GM19239 (cell line): ENCODE measurements at places on chromosomes 1 and 21.

GRCh38 chr21:46160657-46160906 is 5.2 kb upstream of the FTCD start:
- DNase-seq: no peak

DNA sequence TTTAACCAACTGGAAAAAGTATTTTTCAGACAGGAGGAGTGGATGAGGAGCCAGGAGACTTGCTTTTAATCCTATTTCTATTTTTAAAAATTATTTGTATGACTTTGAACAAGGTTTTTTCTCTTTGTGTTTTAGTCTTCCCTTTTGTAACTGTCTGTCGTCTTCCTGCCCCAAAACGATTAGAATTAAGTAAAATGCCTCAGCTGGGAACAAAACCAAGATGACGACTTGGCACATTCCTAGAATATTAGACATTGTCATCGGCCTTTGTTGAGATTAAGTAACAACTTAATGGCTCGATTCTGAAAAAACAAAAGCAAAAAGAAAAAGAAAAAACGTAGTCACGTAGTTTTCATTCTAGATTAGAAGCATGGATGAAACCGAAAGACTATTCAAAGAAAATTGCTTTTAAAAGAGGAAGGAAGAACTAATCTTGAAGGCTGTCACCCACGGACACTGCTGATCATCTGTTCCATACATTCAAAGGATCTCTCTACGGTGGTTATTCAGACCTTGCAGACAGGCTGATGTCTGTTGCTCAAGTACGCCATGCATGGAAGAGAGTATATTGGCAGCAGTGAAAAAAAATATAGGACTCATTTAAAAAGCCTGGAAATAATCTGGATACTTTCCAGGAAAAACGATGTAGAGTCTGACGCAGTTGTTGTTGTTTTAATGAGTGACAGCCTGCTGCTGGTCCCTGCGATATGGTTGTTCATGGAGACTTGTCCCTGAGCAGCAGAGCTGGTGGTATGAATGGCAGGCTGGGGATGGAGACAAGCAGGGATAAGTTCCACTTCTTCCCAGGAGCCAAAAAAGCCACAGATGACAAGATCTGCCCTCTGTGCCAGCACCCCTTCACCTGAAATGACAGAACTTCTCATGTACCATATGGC is 16.8 kb downstream of the GNG4 start:
- no peak for DNase-seq

- DNase-seq: no peak
Measured at GRCh38 chr1:239840336-239840735, 251.3 kb upstream of the FMN2 start.

DNA sequence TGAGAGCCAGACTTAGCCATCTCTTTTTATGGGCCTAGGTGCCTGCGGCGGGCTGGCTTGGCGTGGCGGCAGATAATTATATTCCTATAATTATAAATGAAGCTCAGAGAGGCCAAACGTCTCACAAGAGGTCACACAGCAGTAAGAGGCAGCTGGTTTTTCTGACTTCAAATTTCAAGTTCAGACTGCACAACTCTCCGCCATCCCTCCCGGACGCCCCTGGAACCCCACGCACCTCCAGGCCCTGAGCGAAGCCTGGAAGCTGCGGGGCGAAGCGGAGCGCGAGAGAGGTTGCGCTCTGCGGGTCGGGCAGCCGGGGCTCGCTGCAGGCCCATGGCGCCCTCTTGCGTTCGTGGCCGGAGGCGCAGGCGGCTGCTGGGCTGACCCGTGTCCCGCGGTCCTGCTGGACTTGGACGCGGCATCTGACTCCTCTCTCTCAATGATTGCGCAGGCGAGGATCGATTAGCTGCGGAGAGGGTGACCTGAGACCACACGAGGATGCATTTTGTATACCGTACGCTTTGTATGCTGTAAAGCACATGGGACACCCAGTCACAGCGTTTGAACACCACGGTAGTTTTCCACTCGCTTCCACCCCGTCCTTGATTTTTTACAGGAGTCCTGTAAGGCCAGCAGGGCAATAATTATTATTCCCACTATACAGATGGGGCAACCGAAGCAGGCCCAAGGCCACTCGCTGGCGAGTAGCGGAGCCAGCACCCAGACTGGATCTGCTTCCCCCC is 272.7 kb downstream of the FOXD2 start:
- DNase-seq: peak; percentile 91

DNA sequence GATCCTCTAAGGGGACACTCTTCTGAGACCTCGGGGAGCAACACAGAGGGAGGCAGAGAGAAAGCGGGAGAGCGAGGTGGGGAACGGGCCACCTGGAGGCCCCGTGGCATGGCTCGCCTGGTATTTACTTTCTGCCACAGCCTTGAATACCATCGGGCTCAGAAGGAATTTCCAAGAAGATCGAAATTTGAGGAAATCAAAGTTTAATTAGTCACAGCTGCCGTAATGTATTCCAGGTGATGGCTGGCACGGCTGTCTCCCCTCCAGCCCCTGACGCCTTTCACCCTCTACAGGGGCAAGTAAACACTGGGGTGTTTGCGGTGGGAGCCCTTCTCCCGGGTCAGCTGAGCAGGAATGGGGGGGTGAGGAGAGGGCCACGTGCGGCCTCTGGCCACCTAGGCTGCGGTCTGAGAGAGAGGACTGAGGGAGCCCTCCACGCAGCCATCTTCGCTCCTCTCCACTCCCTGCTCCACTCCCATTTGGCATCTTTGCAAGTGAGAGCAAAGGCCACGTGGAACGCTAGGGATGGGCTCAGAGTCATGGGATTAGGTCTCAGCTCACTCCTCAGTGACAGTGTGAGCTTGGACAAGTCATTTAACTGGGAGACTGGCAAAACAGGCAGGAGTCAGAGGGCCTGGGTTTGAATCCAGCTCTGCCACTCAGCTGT is 125.2 kb downstream of the SYF2 start:
- DNase-seq: no peak

DNA sequence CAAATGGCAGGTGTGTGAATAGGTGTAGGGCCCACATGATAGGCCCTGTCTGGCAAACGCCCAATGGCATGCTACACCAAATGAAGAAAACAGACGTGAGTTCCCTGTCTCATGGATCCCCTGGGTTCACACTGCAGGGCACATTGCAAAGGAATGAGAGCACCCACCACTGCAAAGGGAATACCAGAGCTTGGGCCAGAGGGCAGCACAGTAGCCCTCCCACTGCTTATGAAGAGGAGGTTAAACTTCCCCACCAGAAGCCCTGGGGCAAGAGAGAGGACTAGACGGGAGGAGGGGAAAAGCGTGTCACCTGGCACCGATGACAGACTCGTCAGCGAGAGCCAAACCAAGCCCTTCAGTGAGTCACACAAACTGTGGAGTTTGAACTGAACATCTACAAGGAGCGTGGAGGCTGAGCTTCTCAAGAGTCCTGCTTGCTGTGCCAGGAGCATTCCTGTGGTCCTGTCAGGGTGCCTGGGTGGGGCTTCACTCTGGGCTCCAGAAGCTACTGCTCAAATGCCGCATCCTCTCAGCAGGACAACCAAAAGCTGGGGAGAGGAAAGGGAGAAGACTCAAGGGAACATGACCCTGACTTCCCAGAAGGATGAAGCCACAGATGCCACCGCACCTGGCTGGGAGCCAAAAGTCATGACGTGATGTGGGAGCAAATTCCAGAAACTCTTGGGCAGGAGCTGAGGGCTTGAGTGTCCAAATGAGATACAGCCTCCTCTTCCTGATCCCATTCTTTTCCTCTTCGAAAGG is 61.1 kb downstream of the TOMM20 start:
- DNase-seq: no peak

DNA sequence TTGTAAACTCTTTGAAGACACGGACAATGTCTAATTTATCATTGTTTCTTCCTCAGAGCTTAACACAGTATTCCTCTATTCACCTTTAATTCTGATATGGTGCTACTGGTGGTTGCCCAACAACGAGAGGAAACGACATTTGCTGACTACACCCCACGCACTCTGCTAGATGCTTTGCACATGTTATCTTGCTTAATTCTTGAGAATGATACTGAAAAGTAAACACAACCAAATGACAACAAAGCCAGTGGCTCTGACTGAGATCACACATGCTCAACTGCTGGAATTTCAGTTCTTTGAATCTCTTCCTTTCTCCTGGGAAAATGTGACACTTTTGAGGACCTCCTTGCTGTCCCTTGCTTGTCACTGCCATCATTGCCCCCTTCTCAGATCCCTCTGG is 37.2 kb upstream of the DDAH1 start:
- no peak for DNase-seq

- no peak for DNase-seq
Measured at GRCh38 chr1:79550402-79550801, 543.9 kb upstream of the ADGRL4 start.

DNA sequence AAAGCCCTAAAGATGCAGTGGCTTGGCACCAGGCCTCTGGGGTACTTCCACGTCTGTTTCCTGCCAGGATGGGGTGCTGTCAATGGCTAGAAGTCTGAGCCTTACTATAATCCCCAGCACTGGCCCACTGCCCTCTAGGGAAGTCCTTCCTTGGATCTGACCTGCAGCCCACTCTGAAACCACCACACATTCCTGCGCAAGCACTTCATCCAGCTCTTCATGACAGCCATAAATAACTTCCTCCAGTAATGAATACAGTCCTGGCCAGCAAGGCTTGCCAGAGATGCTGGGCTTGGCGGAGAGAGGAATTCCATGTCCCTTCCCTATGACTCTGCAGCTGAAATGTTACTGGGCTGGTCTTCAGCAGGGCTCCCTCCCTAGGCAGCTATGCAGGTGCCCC is 32.6 kb downstream of the ALPL start:
- DNase-seq: no peak

DNA sequence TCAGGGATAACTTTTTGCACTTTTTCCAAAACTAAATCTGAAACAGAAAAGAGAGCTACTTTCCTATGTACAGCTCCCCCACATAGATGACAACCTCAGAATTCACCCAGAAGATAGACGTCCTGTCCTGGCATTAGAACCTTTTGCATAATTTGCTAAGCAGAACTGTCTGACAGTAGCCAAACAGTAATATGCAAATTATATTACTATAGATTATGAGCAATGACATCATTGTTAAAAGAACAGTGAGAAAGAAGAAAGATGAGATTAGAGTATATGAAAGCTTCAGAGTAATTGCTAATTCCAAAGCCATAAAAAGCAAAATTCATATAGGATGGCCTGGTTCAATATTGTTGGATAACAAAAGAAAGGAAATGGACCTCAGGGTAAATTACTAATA is 43.7 kb downstream of the SLC44A5 start:
- DNase-seq: no peak

GRCh38 chr21:45889256-45889655 is 92.3 kb upstream of the COL6A1 start:
- no peak for DNase-seq

DNA sequence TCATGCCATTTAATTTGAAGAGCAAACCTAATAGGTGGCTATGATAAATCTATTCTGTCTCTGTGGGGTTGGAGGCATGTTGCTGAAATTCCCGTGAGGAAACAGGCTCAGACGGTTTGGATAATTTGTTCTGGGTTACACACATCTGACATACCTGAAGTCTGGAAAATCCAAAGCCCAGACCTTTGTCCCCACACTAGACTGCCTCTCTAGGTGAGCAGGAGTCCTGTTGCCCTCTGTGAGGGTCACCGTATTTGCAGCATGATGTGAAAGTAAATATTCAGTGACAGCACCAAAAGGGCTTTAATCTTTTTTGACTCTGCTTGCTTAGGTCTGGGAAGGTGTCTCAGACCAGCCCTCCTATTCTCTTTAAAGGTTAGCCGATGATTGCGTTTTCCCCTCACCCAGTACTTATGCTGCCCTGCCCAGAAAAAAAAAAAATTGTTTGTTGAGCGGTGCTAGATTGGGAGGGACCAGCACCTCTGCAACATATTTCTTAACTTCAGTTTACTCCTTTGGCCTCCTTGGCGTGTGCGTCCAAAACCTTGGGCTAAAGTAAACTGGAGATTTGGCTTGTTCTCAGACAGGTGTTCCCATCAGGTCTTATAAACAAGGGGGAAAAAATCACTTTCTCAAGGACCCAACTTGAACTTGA is 67.0 kb downstream of the CACHD1 start:
- DNase-seq: no peak

DNA sequence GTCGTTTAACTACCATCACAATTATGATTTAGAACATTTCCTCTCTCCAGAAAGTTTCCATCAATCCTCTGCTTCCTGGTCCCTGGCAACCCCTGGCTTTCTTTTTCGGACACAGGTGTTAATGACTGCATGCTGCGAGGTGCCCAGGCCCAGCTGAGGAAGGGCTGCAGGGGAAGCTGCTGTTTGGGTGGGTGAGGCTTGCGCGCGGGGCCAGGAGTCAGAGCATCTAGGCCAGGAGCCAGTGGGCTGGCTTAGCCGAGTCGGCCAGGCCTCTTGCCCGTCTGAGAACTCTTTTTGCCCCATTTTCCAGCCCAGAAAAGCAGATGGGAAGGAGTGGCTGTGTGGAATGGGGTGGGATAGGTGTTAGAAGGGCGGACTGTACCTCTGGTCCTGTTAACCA is 51.5 kb downstream of the NAV1 start:
- DNase-seq: no peak

DNA sequence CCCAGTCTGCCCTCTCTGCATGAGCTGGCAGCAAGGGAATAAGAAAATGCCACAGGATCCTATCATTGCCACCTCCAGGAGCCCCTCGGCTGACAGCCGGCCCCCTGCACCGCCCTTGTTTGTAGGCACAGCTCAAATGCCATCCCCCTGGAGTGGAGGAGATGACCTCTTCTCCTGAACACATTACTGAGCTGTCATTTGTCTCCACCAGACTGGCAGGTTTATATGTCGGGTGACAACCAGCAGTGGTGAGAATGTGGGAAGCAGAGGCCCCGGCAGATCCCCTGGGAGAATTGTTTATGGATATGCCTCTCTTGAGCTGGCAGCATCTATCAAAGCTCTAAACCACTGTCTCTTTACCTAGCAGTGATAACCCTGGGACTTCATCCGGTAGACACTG is 135.4 kb upstream of the FMN2 start:
- no peak for DNase-seq

- DNase-seq: no peak
Measured at GRCh38 chr1:156212130-156212529, 677 bp upstream of the PMF1 start.

- DNase-seq: no peak
Measured at GRCh38 chr1:221788466-221788865, 46.6 kb upstream of the DUSP10 start.

- no peak for DNase-seq
Measured at GRCh38 chr1:163170331-163170730, 32.4 kb downstream of the RGS5 start.

DNA sequence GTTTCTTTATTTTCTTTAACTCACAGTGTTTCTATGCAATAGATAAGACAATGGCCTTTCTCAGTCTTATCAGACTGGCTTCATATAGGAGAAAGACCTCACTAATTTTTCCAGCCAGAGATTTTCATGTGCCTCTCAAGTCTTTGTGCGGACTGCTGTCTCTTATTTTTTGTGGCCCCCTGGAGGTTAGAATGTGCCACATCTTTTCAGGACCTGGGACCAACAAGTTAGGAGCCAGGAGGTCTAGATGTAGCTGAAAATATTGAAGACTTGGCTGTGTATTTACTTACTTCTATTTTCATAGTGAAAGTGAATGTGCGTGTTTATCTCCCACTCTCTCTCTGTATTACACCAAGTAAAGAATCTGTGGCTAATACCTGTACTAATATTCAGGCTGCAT is 42.1 kb upstream of the CFHR3 start:
- DNase-seq: no peak
